ENCODE measurements at places on chromosomes 4 and X.

- no peak for DNase-seq
Observed at GRCh38 chrX:44224760-44225159, 118.7 kb downstream of the EFHC2 start.

GRCh38 chr4:97665553-97665952, 477.7 kb downstream of the STPG2 start:
- DNase-seq, result no peak

GRCh38 chr4:1523907-1524636, 117.8 kb upstream of the NKX1-1 start:
- DNase-seq, result no peak

- DNase-seq, result no peak
Observed at GRCh38 chr4:25867781-25868294, 5.0 kb upstream of the SEL1L3 start.

GRCh38 chrX:64394059-64394873, 986 bp downstream of the MTMR8 start:
- DNase-seq, result no peak

- no peak for DNase-seq
Observed at GRCh38 chrX:150475461-150475860, 93.0 kb upstream of the MTM1 start.

DNA sequence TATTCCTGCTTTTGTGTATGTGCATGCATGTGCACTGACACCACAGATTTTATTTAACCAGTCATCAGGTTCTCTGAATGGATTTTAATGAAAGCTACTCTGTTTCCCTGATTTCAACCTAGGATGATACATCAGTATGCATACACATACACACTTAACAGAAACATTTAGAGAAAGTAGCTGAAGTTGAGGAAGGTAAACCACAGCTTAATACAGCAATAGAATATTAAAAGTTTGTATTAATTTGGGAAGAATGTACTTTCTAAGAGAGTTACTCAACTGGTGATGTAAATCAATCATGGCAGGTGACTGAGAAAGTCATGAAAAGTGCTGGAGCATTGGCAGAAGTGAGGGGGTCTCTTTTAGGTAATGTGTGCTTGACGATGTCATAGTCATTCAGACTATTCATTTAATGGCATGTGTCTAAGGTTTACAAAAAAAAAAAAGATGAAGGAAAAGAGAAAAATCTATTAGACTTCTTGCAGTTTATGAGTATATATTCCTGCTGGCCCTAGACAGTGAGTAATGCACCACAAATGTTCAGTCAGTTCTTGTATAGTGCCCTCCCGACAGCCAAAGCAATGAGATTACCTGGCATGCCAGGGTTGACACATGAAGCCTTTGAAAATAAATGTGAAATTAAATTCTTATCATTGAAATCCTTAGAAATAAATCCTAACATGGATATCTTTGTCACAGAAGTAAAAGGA, 187.6 kb downstream of the RAPGEF2 start:
- no peak for DNase-seq

- no peak for DNase-seq
Observed at GRCh38 chr4:108029016-108029720, 39.5 kb downstream of the HADH start.

DNA sequence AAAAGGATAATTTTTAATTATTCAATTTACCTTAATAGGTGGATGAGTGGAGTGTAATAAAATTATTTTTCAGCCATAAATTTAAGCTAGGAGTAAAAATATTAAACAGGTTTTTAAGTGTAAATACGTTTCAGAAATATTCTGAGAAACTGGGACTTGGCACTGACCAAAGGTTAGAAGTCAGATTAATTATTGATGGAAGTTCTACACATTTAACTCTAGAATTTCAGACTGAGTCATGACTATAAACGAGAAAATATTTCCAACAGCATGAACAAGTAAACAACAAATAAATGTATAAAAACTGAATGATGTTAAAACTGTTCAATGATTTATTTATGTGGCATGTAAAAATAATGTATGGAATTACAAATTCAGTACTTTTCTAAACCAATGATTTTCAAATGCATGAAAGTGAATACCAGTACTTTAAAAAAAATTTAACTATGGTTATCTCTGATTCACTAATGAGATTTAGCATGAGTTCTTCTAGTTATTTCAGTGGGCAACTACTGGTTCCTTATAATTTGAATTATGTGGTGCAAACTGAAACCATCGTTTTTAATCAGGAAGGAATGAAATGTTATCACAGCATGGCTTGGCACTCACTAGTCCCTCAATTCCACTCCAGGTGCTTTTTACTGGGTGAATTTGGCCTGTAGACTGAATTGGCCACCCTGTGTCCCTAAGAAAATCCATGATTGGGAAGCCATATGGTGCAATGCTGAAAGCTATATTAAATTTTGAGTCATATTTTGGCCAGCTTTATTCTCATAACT, 244.2 kb downstream of the FSTL5 start:
- DNase-seq, result no peak

- no peak for DNase-seq
Observed at GRCh38 chrX:53262918-53263394, 18.4 kb downstream of the IQSEC2 start.

GRCh38 chrX:14641681-14642655, 112.6 kb downstream of the GLRA2 start:
- no peak for DNase-seq

- no peak for DNase-seq
Observed at GRCh38 chr4:142815834-142816233, 30.3 kb downstream of the INPP4B start.

DNA sequence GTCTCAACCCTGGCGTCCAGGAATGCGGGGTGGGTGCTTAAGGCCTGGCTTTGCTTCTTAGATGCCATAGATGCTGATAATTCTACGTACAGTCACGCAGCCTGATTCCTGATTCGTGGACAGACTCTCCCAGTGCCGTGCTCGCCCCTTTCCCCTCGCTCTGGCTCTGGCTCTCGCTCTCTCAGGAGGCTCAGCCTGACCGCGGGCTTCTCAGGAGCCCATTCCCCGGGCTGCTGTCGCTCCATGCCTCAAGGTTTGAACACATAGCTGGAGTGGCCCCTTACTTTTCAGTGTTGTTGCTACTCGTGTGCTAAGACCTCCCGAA, 59.2 kb upstream of the ZC4H2 start:
- no peak for DNase-seq

DNA sequence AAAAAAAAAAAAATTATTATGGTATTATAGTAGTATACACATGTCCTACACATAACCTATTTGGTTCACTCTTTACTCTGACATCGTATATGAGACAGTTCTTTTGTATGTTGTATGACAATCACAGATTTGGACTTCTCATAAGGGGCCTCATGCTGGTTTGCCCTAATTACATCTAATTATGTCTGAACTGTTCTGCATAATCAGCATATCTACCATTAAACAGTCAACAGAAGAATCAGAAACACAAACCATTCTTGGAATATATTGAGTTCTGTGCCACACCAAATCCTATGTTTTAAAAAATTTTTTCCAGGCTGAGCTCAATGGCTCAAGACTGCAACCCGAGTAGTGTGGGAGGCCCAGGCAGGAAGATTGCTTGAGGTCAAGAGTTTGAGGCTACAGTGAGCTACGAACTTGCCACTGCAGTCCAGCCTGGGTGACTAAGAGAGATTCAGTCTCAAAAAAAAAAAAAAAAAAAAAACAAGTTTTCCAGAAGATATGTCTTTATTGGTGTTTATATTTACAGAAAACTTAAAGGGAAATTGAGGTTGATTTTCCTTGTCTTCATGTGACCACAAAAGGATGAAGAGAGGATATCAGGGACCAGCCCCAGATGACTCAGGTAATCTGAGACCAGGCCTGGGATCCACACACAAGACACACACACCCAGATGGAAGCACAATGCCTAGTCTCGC, 22.2 kb downstream of the TRIM61 start:
- no peak for DNase-seq

- no peak for DNase-seq
Observed at GRCh38 chrX:12446342-12447075, 308.2 kb downstream of the FRMPD4 start.

DNA sequence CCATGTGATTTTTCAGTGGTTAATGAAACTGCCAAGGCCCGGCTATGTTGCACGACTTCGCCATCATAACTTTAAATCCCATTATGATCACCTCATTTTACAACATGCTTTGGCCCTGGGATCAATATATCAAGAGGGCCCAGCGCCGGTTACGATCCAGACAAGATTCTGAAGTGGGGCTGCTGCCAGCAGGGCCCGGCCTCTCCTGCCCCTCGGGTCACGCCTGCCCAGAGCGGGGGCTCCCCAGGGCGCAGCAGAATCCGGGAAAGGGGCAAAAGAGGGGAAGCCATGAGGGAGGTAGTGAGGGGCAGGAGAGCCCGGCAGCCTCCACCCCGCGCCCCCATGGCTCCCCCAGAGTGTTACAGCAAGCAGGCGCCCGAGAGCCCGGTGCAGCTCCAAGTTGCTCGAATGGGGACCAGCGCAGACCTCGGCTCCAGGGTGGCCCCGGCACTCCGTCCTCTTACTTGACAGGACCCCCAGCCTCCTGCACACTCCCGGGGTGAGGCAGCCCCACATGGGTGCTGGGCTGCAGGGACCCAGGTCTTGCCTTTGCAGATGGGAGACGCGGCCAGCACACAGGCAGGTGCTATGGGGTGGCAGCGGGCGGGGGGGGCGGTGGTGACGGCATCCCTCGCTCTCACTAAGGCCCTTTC, 129.8 kb upstream of the NKX1-1 start:
- DNase-seq, result no peak

DNA sequence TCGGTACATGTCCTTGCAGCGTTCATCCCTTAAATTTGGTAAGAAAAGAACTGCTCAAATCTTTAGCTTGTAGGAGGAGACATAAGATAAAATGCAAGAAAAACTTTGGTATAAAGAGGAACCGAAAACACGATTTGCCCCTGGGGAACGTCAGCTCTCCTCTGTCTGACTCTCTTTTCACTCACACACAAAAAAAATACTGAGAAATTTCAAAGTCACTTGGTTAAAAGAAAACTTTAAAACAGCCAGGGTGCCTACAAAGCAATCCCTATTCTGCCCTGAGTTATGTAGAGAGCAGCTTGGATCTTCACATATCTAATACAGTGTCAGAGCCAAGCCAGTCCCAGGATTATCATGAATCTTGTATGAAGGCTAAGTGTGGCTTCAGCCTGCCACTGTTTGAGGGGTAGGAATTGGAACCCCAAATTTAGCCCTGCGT, 248.5 kb upstream of the CXXC4 start:
- DNase-seq, result peak; percentile 83

DNA sequence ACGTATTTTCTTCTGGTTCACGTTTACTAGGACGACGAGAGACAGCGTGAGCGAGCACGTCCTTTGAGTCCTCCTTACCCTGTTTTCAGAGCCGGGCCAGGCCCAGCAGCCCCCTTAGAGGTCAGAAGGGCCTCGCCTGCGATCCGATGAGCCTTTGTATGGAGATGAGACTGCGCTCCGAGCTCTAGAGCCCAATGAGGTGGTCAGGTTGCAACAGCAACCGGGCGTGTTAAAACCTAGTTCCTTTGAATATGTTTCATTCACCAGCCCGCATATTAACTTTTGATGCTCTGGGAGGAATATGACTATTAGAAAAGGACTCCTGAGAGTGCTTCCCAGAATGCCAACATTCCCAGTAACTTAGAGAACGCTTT, 55.6 kb upstream of the TADA2B start:
- no peak for DNase-seq

GRCh38 chr4:26576231-26576739, 7.6 kb upstream of the TBC1D19 start:
- no peak for DNase-seq

DNA sequence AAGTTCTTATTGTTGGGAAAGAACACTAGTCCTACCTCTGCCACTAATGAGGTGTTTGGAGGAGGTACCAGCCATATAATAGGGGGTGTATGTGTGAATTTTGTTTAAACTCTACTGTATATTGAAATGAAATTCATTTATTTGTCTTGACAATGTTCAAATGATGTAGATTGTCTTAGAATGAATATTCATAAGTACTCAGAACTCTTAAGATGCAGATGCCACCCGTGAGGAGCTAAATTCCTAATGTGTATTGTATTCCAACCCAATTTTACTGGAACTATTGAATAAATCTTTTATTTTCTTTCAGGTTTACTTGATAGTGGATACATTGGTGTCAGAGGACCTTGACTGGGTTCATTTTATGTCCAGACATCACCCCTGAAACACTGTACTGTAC, 63.9 kb upstream of the RAB33B start:
- no peak for DNase-seq

- no peak for DNase-seq
Observed at GRCh38 chr4:1753294-1753696, 32.0 kb downstream of the TACC3 start.

DNA sequence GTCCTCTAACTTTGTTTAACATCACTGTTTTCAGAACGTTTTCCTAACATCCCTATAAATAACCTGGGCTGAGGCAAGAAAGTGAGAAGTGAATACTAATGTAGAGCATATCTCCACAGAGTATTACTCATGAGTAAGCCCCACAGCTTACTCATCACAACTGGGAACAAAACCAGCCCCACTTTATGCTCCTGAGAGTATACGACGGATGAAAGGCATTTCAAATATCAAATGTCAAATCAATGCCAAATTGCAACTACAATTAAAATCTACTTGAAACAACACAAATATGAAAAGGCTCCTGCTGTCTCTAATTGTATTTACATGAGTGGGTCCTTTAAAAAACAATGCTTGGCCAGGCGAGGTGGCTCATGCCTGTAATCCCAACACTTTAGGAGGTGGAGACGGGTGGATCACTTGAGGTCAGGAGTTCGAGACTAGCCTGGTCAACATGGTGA, 41.2 kb downstream of the SH3RF1 start:
- no peak for DNase-seq

DNA sequence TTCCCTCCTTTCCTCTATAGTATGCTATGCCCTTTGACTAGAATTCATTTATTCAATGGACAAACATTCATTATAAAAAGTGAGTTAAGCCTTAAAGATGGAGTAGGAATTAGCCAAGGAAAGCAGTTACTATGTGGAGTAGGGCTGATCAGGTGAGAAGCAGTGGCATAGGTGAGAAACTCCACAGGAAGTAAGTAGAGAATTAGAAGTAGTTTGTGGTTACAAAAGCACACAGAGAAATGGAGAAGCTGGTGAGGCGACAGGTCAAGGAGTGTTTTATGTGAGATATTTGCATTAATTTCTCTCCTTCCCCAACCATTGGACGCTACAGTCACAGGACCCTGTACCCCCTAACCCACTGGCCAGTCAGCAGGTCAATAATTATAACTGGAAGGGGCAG, 30.6 kb downstream of the SETD7 start:
- no peak for DNase-seq

GRCh38 chrX:99603091-99603814, 806.8 kb downstream of the PCDH19 start:
- no peak for DNase-seq

- DNase-seq, result no peak
Observed at GRCh38 chr4:123488916-123489315, 92.3 kb downstream of the SPRY1 start.

DNA sequence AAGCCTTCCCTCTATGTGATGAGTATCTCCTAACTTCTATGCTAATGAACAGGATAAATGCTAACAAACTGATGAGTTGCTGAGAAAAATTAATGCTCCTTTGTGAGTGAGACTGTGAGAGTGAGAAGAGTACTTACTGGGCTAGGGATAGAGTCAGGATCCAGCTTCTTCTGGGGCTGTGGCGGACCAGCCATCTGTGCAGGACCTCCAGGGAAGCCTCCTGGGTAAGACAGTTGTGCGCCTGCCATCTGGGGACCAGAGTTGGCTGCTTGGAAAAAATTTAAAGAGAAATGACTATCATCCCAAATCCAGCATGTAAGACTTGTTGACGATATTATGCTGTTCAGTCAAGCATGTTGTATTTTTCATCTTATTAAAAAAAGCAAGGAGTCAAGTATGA, 21.0 kb downstream of the SEC24D start:
- no peak for DNase-seq

All from NAMALWA (cell line).